ENCODE measurements at places on chromosomes 3 and 15.

DNA sequence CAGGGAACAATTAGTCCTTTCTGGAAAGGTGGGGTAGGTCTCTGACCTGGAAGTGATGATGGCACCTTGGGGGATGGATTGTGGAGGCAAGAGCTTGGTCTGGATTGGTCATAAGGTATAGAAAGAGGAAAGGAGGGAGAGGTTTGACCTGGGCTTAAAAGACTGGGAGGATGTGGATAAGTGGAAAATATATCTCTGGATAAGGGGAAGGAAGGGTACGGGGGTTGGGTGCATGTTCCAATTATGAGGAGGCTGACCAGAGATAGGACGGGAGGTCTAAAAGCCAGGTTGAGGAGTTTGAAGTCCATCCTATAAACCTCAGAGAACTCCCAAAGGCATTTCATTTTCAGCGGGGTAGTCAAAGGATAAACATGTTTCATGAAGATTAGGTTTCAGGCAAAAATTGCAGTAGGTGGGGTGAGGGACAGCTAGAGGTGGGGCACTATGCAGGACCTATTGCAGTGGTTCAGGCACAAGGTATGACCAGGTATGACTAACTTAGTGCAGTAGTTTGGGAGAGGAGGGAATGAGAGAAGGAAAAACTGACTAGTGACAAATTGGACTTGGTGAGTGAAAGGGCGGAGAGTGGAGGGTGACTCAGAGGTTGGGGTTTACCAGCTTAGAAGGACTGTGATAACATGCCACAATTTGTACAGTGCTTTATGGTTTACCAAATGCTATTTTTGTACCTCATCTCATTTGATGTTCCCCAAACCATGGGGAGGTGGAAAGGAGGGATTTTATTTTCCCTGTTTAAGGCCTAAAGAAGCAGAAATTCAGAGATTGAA, 10.7 kb downstream of the PDE8A start:
- DNase-seq: no peak

DNA sequence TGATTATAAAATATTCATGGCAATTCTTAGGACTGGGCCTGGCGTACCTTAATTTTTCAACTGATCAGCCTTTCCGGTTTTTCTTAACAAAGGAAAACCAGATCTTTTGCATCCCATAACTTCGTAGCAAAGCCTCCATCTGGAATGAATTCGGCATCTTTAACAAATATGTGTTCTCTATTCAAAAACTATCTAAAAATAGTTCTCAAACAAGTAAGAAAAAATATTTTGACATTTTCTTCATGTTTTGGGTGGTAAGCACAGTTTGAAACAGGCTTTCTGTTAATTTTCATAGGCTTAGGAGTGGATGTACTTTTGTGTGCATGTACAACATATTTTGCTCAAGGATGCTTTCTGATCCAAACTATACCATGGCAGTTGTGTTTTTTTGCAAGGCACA, 55.1 kb downstream of the RBMS3 start:
- DNase-seq: no peak

DNA sequence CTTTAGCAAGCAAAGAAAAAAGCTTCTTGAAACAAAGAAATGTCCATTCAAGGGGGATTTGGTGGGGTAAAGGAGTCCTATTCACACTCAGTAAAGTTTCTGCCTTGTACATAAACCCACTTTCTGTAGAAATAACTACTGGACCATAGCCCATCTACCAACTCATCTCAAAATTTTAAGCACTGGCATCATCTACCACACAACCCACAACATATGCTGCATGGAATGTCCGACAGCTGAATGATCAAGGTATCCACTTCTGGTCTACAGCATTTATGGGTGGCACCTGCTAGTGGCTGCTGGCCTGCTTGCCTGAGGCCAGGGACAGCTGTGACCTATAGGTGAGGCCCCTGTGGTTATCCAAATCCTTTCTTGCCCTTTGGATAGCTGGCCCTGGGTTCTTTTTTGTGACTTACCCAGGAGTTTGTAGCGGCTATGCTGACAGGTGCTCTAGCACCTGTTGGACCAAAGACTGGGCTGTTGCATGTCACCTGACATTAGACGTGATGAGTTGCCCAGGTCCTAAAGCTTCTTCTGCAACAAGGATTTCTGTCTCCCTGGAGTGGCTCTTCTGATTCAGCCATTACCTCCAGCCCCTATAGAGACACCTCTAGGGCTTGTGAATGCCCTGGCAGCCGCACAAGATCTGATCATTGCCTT, 19.2 kb upstream of the MEF2A start:
- no peak for DNase-seq

DNA sequence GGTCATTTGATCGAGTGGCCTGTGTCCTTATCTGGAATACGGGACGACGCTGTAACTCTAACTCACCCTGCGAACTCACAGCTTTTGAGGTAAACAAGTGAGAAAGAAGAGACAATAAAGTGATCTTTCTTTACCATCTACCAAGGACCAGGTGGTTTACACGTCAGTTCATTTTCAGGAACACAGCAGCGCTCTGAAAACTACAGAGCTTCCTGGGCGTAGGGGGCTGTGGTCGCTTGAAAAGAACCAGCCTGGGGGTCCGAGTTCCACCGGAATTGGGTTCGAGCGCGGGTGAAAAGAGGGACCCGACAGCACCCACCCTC, 357 bp downstream of the KIAA1143 start:
- DNase-seq: no peak
